ENCODE measurements at places on chromosomes 7 and 10. TPM values are rescaled to one million over a fixed set of nuclear protein-coding genes. Genes with fewer than 3 reads are reported as not detected.

The KDM7A gene
- polyA plus RNA-seq, result 10.1 TPM

The SVOPL gene
- not detected for polyA plus RNA-seq

The AS3MT gene
- not detected for polyA plus RNA-seq

The MUC12 gene
- polyA plus RNA-seq, result not detected

The RASSF4 gene
- polyA plus RNA-seq, result not detected

The MOGAT3 gene
- polyA plus RNA-seq, result not detected

The GPR26 gene
- not detected for polyA plus RNA-seq

The CDC14C gene
- not detected for polyA plus RNA-seq

The SLC39A12 gene
- not detected for polyA plus RNA-seq

The ADCYAP1R1 gene
- not detected for polyA plus RNA-seq

The HOXA4 gene
- not detected for polyA plus RNA-seq

The SPDYE9 gene
- 0.25 TPM for polyA plus RNA-seq

The BEND7 gene
- not detected for polyA plus RNA-seq

The NKX2-3 gene
- not detected for polyA plus RNA-seq

The OR2A5 gene
- polyA plus RNA-seq, result not detected

The GPR85 gene
- polyA plus RNA-seq, result not detected

The GIMAP5 gene
- 1.2 TPM for polyA plus RNA-seq

The ANKRD30A gene
- polyA plus RNA-seq, result not detected

The SYT15B gene
- polyA plus RNA-seq, result not detected

The ITPRID1 gene
- not detected for polyA plus RNA-seq

The LBX1 gene
- polyA plus RNA-seq, result not detected

The OGDHL gene
- not detected for polyA plus RNA-seq

The SSBP1 gene
- polyA plus RNA-seq, result 287 TPM

The PNLIPRP1 gene
- polyA plus RNA-seq, result not detected

The ACTL6B gene
- not detected for polyA plus RNA-seq

The SPDYE3 gene
- 8.9 TPM for polyA plus RNA-seq

The SFXN3 gene
- polyA plus RNA-seq, result 6.4 TPM

The CNPY1 gene
- not detected for polyA plus RNA-seq

The TUBAL3 gene
- not detected for polyA plus RNA-seq

The MBL2 gene
- polyA plus RNA-seq, result not detected

The AGMO gene
- not detected for polyA plus RNA-seq

Measured in naive B cell (primary cell).